Fibroblast of upper back skin (primary cell): ENCODE measurements at places on chromosomes 16 and 17.

DNA sequence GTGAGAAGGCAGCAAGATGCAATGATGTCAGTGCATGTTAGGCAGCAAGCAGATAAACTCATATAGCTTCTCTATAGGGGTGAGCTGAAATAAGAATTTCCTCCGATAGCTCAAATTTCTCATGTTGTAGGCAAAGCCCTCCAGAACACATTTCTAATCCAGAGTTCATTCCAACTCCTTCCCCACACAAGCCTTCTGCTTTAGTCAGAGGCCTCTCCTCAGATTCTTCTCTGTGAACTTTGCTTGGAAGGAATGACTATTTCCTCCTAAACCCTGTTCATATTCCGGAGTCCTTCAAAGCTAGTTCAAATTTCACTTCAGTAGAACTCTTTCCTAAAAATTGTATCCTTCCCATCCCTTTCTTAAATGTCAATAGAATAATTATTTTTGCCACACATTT lies 144.8 kb downstream of the KCNJ2 start:
- DNase-seq = peak; percentile 75

GRCh38 chr16:67673712-67674580 lies 7.3 kb downstream of the C16orf86 start:
- no peak for DNase-seq

DNA sequence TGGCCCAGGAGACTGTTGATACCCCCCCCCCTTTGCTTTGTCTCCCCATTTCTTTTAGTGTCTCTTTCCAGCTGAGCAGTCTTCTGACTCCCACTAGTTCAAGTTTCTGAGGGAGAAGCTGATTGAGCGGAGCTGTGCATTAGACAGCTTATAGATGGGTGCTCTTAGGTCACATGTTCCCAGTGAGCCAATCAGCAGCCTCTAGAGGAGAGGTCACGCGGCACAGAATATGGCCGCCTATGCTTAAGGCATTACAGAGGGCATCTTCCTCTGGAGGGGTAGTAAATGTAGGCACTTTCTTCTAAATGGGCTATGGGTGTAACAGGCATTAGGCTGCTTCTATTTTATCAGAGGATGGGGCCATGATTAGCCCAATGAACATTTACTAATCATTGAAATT lies 131.6 kb downstream of the CDH13 start:
- DNase-seq = no peak

GRCh38 chr17:57544834-57545463 lies 200.2 kb downstream of the CCDC182 start:
- no peak for DNase-seq

- no peak for DNase-seq
Measured at GRCh38 chr17:65537343-65537844, 24.1 kb downstream of the AXIN2 start.

DNA sequence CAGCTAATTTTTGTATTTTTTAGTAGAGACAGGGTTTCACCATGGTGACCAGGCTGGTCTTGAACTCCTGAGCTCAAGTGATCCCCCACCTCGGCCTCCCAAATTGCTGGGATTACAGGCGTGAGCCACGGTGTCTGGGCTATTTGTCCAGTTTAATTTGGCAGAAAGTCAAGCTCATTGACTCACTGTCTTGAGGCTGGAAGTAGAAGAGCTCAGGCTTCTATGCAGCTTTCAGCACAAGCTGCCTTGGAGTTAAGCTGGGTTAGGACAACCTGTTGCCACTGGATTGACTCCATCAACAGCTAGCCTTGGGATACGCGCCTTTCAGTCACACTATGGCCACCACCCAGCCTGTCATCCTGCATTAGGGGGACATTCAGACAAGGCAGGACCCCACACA lies 76.2 kb upstream of the DNAH17 start:
- DNase-seq = peak; percentile 54

GRCh38 chr17:48878920-48879898 lies 13.4 kb upstream of the ATP5MC1 start:
- DNase-seq = peak; percentile 65

- DNase-seq = no peak
Measured at GRCh38 chr16:82567175-82567574, 59.6 kb upstream of the CDH13 start.

- DNase-seq = no peak
Measured at GRCh38 chr16:52650789-52651188, 103.8 kb upstream of the TOX3 start.

DNA sequence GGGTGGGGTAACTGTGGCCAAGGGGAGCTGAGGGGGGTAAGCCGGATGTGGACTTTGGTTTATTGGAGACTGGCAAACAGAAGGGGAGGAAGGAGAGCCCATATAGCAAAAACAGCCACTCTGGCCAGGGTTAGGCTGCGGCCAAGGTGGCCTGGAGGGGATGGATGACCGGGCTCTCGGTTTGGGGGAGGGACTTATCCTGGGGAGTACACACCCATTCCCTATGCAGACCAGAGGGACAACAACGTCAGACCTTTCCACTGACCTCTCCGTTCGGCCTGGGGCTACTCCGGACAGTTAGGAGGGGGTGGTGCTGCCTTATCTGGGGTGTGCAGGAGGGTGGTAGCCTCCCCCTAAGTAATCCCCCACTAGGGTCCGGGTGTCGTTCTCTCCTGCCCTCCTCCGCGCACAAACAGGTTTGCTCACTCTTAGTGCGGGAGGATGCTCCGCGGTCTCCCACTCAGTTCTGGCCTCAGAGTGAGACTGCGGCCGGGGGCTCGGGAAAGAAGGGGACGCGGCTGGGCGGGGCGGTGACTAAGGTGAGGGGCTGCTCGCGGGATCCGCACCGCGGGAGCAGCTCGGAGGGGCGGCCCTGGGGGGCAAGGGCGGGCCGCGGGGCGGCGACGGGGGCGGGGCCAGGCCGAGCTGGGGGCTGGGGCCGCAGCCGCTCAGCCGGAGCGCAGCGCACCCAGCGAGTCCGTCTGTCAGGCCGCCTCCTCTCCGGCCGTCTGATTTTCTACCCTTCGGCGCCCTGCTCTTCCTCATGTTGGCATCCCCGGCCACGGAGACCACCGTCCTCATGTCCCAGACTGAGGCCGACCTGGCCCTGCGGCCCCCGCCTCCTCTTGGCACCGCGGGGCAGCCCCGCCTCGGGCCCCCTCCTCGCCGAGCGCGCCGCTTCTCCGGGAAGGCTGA lies at the start of gene WNK4:
WNK4 (plus strand) TSS at position 675 of the 915 bp plus-strand sequence; CDS start at position 764, 89 bp downstream.
- peak; percentile 49 for DNase-seq

DNA sequence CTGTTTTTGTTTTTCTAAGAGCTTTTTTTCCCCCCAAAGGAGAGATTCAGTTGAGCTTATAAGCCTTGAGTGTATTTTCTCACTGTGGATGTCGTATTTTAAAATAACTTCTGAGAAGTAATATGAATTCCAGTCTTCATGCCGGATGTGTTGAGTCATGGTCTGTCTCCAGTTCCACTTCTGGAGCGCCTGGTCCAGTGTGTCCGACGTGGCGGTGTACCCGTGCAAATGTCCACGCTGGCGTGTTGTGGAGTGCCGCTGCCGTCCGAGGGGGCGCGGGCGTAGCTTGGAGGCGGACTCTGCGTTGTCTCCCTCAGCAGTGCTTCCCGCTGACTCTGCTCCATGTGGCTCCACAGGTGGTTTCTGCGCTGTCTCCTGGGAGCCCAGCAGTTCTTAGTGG lies 60.9 kb upstream of the ZNF750 start:
- DNase-seq = peak; percentile 49

DNA sequence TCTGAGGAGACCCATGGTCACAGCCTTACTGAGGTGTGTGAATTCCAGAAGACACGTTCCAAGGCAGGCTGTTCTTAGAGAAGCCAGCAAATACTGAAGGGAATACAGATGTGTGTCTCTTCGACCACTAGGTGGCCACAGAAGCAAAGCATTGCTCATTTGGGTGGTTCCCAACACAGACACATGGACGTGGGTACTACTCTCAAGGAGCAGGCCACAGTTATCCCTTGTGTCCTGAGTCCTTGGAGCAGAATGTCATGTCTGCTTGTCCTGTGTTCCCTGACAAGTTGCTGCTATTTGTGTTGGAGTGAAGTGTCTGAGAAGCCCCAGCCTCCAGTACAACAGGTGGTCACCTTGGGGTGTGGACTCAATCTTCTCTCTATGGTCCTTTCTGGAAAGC lies 30.3 kb downstream of the HMOX2 start:
- DNase-seq = peak; percentile 76

- no peak for DNase-seq
Measured at GRCh38 chr16:49674990-49675389, 180.9 kb downstream of the ZNF423 start.

DNA sequence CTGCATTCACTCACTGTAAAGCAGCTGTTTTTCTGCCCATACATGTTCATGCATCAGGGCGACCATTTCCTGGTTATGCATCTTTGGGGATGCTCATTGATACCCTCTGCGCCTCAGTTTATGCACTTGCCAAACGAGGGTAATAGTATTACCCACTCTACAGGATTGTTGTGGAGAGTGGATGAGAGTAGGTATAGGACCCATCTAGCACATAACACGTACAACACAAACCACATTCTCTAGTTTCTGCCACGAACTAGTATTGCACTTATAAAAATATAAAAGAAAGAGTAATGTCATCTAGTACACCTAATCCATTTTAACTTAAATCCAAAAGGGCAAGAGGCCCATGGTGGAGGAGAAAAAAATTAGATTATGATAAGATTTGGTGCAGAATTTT lies 231.7 kb downstream of the SLC39A11 start:
- DNase-seq = no peak

- peak; percentile 14 for DNase-seq
Measured at GRCh38 chr17:20083156-20083859, 74.1 kb downstream of the SPECC1 start.

- no peak for DNase-seq
Measured at GRCh38 chr17:17732444-17732843, 51.2 kb downstream of the RAI1 start.

GRCh38 chr17:29621751-29622194 lies 939 bp downstream of the CORO6 start:
- DNase-seq = no peak

DNA sequence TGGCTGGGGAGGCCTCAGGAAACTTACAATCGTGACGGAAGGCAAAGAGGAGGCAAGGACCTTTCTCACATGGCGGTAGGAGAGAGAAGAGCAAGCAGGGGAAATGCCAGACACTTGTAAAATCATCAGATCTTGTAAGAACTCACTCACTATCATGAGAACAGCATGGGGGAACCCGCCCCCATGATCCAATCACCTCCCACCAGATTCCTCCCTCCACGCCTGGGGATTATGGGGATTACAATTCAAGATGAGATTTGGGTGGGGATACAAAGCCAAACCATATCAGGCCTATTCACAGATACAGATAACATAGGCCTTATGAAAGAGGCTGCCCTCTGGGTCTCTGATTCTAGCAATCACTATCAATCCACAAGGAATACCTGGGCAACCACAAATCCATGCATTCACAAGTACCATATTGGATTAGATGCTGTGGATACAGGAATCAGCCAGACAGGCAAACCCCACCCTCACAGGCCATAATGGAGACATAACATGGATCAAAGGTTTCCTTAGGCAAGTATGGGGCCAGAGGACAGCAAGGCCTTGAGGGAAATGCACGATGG lies 284.9 kb downstream of the SOX9 start:
- no peak for DNase-seq

DNA sequence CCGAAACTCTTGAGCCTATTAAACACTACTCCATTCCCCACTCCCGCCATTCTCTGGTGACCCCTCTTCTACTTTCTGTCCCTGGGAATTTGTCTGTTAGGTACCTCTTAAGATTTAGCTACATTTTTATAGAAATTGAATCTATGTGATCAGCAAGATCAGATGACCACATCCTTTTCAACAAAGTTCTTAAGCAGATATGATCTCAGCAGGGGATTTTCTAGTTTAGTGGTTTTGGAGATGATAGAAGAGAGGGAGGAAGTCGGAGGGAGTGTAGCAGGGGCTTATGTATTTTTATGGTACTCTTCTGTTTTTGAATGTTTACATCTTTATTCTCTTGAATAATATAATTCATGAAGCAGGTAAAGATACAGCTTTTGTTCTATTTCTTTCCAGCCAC lies 40.8 kb downstream of the RPA1 start:
- DNase-seq = no peak

DNA sequence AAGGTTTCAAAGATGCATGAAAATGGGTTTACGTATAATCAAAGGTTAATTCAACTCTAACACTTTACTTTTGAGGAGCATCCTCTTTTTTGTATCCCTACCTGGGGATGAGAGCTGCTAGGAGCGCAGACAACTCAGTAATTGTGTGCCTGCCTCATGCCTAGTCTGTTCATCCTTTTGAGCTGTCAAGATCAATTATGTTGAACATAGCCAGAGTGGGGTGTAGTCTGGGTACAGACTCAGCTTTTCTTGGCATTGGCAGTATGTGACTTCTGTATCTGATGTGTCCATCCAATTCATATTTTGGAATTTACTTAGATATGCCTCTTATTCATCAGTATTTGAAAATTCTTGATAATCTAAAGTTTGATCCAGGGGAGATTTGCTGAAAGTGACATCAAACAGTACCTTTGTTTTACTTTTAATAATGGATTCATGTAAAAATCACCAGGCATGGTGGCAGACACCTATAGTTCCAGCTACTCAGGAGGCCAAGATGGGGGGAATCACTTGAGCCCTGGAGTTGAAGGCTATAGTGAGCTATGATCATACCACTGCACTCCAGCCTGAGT lies 24.1 kb downstream of the PRKCA start:
- DNase-seq = no peak

DNA sequence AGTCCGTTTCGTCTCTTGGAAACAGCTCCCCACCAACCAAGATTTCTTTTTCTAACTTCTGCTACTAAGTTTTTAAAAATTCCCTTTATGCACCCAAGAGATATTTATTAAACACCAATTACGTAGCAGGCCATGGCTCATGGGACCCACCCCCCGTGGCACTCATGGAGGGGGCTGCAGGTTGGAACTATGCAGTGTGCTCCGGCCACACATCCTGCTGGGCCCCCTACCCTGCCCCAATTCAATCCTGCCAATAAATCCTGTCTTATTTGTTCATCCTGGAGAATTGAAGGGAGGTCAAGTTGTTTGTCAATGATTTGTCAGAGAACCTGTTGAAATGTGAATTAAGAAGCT lies 48.2 kb downstream of the IL21R start:
- no peak for DNase-seq

DNA sequence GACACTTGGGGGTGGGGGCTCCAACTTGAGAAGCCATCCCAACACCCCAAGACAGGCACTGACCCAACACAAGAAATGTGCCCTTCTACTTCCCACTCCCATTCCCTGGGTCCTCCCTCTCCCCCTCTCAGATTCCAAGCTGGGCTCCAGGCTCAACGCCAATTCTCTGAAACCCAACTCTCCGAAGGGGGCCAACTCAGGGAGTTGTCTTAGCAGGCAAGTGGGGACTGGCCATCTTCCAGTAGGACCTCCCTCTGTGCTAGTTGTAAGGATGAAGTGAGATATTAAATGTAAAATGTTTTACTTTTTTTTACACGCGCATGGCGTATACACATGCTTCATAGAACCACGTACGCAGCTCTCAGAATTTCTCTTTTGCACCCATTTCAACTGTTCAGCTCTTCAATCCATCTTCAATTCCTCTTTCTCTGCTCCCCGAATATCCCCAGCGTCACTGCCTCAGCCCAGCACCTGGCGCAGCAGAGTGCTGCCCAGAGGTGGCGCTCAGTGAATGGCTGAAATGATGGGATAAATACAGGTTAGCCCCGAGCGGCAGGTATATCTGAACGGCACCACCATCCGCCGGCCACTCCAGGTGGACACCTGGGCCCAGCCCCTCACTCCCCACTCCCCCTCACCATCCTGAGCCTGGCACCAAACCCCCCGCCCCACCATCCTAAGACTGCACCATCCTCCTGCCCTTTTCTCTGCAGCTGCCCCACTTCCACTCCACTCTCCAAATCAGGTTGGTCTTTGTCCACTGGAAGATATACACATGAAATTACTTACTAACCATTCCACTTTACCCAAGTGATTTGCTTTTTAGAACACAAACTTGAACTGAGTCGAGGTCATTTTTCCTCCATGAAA lies 43.9 kb upstream of the TNRC6C start:
- DNase-seq = peak; percentile 40

- DNase-seq = no peak
Measured at GRCh38 chr17:35287286-35287811, 44.5 kb downstream of the SLFN5 start.
